ENCODE measurements at places on chromosomes 1 and 21.

DNA sequence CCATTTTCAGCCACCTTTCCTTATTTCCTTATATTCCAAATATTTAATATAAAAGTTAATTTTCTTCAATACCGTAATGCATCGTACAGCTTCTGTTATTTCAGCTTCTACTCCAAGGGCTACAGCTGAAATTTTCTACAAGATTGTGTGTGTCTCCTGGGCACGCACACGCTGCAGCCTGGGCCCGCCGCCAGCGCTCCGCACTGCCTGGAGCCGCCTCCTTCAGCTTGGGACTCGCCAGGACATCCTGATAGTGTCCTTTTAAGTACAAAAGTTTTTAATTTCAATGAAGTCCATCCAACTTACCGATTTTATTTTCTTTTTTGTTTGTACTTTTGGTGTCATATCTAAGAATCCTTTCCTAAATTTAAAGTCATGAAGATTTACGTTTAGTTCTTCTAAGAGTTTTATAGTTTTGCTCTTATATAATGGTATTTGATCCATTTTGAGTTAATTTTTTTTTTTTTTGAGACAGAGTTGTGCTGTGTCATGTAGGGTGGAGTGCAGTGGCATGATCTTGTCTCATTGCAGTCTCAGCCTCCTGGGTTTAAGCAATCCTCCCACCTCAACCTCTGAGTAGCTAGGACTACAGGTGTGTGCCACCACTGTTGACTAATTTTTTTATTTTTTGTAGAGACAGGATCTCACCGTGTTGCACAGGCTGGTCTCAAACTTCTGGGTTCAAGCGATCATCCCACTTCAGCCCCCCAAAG, 82.8 kb downstream of the AXDND1 start:
- no peak for DNase-seq

DNA sequence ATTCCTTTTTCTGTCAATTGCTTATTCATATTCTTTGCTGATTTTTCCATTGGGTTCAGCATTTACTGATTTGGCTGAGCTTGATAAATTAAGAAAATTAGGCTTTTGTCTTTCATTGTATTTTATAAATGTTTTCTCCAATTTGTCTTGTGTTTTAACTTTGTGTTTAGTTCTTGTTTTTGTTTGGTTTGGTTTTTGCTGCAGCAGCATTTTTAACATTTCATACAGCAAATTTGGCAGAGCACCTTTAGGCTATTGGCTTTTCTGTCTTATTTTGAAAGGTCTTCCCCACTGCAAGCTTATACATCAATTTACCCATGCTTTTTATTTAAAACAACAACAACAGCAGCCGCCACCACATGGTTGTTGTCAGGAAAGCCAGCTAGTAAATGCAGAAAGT, 33.8 kb upstream of the DISC1 start:
- no peak for DNase-seq

DNA sequence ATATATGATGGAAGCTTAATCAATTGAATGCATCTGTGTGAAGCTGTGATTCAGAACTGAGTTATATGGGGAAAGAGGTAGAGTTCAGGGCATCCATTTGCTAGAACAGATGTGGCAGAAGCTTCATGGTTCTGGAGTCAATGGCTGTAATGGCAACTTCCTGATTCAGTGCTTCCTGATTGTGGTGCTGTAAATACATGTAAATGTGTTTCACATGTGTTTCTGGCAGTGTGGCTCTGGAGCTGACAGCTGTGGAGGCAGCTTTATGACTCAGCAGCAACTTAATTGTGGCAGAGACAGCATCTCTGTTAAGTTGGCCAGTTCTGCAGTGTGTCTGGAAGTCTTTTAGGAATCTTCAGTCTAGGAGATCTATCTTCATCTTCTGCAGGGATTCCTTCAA, 226.6 kb upstream of the ZRANB2 start:
- DNase-seq = no peak

DNA sequence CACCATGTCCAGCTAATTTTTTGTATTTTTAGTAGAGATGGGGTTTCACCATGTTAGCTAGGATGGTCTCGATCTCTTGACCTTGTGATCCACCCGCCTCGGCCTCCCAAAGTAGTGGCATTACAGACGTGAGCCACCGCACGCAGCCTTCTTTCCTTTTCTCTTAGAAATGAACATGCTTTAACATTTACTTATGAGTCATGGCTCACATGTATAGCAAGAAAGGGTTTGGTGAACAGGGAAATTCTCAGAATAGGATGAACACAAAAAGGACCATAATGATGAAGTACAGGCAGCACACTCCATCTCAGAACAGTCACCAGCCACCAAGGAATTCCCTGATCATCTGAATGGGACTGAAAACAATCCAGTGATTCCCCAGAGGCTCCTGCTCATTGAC, 9.4 kb upstream of the VAMP4 start:
- no peak for DNase-seq

DNA sequence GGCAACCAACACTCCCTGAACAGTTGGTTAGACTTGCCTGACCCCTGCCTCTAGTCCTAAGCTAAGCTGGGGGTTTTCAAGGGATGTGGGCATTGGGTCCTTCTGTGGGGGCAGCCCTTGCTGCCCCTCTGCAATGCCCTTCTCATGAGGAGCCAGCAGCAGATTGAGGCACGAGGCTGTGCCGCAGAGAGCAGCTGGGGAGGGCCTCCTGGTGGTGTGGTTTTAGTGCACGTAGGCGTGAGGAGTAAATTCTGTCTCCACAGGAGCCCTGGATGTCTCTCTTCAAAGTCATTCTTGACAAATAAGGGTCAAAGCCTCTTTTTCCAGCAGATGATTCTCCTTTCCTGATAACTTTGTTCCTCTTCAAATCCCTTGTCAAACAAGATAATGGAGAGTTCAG, 31.8 kb upstream of the KLHDC7A start:
- DNase-seq = no peak

- no peak for DNase-seq
These were observed 51.8 kb upstream of the A3GALT2 start for GRCh38 chr1:33372677-33373076.

DNA sequence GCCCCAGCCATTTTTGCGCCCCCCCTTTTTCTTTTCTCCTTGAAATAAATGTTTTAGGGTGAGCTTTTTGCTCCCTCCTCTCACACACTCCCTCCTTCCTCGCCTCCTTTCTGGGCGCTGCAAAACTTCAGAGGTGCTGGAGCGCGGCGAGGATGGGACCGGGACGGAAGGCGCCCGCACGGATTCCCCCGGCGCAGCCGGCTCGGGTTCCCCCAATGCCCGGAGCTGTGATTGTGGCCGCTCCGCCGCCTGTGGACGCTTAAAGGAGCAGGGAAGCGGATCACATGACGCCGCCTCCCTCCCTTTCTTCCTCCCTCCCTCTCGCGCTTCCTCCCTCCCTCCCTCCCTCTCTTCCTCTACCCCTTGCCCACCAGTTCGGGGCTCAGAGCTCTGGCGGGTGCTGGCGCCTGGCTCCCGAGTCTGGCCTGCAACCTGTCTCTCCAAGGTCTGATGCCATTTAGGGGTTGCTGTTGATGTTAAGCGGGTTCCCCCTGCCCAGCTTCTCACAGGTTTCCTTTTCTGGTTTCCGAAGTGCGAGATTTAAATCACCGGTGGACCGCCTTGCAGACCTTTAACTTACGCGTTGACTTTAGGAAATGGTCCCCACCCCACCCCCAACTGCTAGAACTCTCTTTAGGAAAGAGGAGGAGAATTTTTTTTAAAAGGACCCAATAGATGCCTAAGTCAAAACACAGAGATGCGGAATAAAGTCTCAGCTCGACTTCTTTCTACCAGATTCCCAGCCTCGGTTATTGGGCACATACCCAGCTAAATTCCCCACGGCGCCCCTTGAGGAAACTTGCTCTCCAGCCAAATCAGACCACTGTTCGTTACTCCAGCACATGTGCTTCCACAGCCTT, at the start of gene WLS:
TSS of gene WLS (minus strand) at position 235 of the 860 bp plus-strand sequence. CDS start at position 11, 224 bp downstream.
- no peak for DNase-seq

DNA sequence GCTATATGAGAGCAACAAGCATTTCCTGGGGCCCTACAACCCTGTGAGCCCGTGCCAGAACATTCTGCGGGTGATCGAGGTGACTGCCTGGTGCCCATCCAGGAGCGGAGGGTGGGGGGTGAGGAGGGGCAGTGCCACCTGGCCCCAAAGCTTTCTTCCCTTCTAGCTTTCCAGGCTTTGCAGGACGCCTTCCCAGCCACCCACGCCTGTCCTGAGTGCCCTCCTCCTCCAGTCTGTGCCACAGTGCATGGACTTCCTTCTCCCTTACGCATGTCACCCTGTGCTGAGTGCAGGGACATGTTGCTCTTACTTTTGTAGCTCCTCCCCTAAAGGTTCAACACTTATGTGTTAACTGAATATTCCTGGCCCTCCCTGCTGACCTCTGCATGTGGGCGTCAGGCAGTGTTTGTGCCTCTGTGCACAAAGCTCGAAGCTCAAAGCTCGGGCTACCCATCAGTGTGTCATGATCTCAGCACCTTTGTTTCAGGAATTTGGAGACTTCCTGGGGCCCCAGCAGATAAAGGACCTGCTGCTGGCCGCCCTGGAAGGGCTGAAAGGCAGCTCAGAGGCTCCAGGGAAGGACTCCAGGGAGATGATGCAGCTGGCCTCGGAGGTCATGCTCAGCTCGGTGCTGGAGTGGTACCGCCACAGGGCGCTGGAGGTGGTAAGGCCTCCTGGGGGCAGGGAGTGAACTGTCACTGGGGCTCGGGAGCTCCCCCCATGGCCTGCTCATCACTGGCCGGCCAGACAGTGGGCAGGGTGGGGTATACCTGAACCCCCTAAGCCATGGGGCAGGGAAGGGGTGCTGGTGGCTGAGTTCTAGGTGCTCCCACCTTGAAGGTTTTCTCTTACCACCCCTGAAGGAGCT, 36.7 kb upstream of the TTC4 start:
- no peak for DNase-seq

DNA sequence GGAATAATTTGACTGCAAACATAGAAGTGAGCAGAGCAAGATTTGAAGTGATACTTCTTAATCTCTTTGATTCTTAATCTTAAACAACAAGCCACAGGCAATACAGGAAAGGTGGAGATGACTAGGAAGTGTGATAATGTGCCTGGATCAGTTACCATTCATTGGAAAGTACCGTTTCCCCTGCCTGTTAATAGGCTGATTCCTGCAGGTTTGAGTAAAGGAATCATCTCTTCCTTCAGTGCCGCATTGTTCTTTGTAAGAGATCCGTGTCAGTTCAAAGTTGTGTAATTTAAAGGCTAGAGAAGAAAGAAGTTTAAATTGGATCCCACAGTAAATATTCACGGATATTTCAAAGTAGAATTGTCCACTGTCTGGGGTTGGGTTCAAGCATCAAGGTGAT, 43.5 kb upstream of the BCL10 start:
- no peak for DNase-seq

DNA sequence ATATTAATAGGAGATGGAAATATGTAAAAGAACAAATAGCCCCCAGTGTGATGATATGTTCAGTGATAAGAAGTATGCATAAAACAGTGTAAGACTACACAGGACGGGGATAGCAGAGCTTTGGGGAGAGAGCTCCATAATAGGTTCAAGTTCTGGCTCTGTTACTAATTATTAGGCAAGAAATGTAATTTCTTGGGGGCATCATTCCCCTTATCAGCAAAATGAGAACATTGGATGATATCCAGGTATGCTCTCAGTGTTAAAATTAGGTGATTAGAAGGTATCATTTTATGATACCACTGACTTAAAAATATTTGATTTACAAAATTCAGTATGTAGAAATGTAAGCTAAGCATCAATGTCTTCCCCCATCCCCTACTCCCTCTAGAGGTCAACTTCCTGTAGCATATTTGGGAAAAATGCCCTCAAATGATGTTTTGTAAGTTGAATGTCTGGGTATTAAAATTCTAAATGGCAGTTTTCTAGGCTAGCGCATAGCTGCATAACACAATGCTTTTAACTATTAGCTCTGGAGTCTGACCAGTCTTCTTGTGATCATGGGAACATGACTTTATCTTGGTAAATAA, 585.7 kb upstream of the CAMK1G start:
- DNase-seq = no peak

DNA sequence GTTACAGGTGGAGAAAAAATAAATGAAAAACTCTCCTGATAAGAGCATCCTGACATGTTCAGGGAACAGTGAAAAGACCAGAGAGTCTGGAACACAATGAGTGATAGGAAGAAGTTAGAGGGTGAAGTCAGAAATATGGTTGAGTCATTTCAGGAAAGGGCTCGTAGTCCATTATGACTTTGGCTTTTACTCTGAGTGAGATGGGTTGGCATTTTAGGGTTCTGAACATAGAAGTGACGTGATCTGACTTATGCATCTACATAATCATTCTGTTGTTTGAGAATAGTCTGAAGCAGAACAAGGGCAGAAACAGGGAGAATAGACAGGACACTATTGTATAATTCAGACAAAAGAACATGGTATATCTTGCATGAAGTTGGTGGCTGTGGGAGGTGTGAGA, 5.8 kb downstream of the HMCN1 start:
- no peak for DNase-seq

- DNase-seq = no peak
These were observed 976 bp downstream of the SSBP3 start for GRCh38 chr1:54404939-54405897.

DNA sequence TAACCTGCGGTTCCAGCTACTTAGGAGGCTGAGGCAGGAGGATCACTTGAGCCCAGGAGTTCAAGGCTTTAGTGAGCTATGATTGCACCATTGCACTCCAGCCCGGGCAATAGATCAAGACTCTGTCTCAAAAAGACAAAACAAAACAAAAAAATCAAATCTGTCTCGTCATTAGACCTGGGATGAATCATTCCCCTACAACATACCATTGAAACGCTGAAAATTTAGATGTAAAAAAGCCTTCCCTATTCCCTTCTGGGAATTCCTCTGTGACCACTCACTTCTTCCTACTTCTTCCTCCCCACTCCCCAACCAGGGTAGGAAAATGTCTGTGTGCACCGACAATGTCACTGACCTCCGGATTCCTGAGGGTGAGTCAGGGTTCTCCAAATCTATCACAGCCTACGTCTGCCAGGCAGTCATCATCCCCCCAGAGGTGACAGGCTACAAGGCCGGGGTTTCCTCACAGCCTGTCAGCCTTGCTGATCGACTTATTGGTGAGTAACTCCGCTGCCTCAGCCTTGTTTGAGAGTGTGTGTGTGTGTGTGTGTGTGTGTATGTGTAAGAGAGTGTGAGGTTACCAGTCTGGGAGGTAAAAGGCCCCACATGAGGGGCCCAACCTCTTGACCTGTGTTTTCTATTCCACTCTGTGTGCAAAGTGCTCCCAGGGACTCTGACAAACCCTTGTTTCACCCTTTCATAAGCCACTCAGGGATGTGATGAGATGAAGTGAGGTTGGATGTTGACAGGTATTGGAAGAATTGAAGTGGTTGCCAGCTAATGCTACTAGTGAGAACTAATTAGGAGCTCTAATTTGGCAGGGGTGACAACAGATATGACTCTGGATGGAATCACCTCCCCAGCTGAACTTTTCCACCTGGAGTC, 16.3 kb upstream of the SARS1 start:
- DNase-seq = no peak
